ENCODE measurements at places on chromosomes 7 and 10.

- no peak for DNase-seq
Observed at GRCh38 chr7:144869082-144869481, 33.2 kb upstream of the TPK1 start.

- DNase-seq = no peak
Observed at GRCh38 chr7:152544481-152544927, 108.7 kb upstream of the KMT2C start.

DNA sequence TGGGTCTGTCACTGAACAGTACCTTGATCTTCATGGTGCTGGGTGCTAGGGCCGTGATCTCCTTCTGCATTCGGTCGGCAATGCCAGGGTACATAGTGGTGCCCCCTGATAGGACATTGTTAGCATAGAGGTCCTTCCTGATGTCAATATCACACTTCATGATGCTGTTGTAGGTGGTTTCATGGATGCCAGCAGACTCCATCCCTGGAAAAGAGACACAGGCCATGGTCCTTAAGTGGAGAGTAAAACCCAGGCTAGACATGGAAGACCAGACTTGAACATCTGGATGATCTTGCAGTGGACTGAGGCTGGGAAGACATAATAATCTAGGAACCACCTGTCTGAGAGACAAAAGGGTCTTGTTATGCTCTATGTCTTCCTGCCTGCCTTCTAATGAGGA, 14.5 kb downstream of the ACTA2 start:
- DNase-seq = no peak

- DNase-seq = no peak
Observed at GRCh38 chr7:1200045-1200444, 32.6 kb upstream of the UNCX start.

GRCh38 chr7:88965371-88965770, 169.8 kb upstream of the TEX47 start:
- DNase-seq = no peak

GRCh38 chr7:103445228-103446048, 569 bp downstream of the SLC26A5 start:
- DNase-seq = no peak

GRCh38 chr10:13037832-13038231, 36.3 kb upstream of the CCDC3 start:
- DNase-seq = no peak

- DNase-seq = no peak
Observed at GRCh38 chr7:114645451-114645850, 230.8 kb downstream of the FOXP2 start.
